ENCODE measurements at places on chromosomes 3 and 15.

DNA sequence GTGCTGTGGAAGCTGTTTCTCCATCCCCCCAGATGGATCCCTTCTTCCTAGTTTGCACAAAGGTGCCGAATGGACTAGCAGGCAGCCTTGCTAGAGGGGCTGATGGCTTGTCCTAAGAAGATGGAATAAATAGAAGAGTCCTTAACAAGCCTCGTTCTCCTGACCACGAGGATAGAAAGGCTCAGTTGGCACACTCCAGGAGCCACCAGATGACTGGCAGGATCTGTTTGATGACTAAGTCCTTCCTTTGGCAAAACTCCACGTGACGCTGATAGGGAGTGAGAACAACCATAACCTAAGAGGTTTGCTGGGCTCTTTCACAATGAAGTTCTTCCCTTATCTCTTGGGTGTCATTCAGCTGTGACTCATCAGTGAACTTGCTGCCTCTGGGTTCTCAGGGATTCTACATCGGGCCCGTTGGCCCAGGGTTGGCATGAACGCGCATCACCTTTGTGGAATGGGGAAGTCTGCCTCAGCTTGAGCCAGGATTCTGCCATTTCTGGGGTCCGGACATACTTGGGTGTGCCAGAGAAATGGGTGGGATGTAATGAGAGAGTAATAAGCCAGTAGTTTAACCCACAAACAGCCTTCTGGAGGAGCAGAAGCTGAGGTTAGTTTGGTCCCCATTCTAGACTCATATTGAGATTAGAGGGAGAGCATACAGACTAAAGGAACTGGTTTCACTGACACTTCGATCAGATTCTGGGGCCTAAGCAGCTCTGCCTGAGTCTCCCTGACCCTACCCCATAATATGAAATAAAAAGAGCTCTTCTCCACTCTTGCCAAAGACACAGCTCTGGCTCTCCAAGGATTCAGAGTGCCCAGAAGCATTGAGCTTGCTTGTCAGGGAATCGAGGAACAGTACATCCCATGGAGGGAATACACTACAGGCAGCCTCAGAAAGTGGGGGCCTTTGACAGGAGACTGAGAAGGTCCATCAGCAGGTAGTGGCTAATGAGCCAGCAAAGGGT lies 2.0 kb upstream of the MELTF start:
- peak; percentile 100 for DNase-seq

DNA sequence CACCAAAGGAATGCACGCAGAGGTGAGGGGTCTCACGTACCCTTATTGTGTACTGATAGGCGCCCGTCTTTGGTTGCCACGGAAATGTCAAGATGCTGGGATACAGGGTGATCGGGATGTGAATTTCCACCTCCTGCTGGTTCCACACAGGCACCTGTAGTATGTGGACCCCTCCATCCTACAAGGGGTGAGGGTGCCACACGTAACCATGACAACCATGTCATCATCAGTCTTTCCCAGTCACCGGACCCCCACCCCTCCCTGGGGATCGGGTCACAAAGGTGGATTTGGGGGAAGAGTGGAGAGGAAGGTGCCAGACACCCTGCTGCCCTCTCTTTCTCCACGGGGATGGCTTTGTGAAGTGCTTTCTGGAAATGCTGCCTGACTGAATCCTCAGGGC lies 44.7 kb downstream of the NUP210 start:
- DNase-seq, result no peak

GRCh38 chr15:85743392-85744055 lies 51.2 kb downstream of the KLHL25 start:
- DNase-seq, result no peak

- no peak for DNase-seq
Measured at GRCh38 chr3:112303764-112304325, 9.8 kb upstream of the SLC9C1 start.
